RWPE1 (cell line): ENCODE measurements at places on chromosomes 2 and 18.

DNA sequence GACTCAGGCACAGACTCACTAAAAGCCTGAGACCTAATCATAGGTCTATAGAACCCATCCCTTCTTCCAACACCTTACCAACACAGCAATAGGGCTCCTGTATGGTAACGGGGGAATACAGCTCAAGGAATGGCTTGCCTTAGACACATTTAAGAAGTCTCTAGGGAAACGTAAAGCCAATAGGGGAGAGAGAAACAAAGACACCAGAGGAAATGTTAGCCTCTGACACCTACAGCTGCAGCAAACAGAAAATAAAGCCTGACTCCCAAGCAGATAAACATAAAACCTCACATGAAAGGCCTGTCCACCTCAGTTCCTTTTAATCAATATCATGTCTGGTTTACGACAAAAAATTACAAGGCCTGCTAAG is 51.1 kb upstream of the NCOA1 start:
- no peak for DNase-seq

DNA sequence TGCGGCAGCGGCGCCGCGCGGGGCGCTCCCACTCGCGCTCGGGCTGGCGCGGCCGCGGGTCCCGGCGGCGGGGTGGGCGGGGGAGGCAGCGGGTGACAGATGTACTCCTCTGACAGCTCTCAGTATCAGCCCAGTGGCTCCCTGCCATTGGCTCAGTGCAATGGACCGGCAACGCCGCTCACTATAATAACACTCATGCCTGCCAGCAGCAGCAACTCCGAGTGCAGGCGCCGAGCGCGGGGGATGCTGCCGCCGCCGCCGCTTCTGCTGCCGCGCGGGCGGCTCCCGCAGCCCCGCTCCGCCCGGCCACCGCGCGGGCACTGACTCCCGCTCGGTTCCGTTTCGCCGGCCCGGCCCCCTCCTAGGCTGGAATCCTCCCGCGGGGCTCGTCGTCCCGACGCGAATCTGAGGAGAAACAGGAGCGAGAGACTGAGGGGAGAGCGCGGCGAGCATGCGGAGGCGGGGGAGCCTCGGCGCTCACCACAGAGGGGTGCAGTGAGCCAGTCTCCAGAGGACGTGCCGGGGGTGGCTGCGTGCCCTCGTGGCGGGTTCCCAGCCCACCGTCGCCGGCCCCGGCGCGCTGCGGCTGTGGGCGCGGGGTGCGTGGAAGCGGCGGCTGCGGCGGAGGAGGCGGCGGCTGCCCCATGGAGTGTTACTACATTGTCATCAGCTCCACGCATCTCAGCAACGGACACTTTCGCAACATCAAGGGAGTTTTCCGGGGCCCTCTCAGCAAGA is at the start of gene ZNF804A:
Gene ZNF804A (plus strand): TSS at position 214 of the 738 bp plus-strand sequence. CDS start 431 bp downstream, at position 645.
- DNase-seq, result peak; percentile 4

GRCh38 chr18:58721566-58722239 is 50.4 kb downstream of the MALT1 start:
- no peak for DNase-seq

- no peak for DNase-seq
Observed at GRCh38 chr2:69985688-69986087, 24.3 kb upstream of the ASPRV1 start.

GRCh38 chr2:149873936-149874335 is 286.4 kb upstream of the MMADHC start:
- no peak for DNase-seq

DNA sequence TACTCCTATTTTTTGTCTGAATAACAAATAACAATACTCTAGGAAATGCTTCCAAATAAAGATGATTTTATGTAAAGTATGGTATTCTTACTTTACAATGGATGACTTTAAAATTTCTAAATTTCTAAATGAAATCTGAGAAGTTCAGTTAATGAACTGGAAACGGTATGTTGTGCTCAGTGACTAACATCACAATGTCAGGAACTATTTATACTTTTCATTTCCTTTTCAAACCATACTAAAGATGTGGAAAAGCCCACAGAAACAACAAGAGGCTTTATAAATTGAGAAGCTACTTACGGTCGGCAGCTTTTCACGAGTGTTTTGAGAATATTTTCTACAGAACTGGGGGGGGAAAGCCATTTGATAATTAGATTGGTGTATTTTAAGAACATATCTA is 31.1 kb downstream of the PSME4 start:
- DNase-seq, result no peak

- DNase-seq, result no peak
Observed at GRCh38 chr2:149427387-149427786, 97.0 kb downstream of the LYPD6 start.

DNA sequence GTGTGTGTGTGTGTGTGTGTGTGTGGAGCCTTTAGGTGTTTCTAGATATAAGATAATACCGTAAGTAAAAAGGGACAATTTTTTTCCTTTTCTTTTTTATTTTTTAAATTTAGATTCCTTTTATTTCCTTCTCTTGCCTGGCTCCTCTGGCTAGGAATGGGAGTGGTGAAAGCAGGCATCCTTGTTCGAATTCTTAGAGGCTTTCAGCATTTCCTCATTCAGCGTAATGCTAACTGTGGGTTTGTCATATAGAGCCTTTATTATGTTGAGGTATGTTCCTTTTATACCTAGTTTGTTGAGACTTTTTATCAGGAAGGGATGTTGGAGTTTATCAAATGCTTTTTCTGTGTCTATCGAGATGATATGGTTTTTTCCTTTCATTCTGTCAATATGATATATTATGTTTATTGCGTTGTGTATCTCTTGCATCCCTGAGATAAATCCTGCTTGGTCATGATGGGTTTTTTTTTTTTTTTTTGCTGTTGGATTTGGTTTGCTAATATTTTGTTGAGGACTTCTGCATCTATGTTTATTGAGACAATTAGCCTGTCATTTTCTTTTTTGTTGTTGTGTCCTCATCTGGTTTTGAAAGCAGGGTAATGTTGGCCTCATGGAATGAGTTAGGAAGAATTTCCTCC is 120.2 kb downstream of the XRCC5 start:
- DNase-seq, result no peak

GRCh38 chr2:170161516-170162270 is 16.3 kb upstream of the MYO3B start:
- no peak for DNase-seq

GRCh38 chr2:15844211-15844801 is 96.0 kb upstream of the MYCN start:
- no peak for DNase-seq

- no peak for DNase-seq
Observed at GRCh38 chr18:2976218-2977132, 36.5 kb downstream of the LPIN2 start.

GRCh38 chr2:228401065-228401912 is 219.8 kb upstream of the SPHKAP start:
- DNase-seq, result no peak

DNA sequence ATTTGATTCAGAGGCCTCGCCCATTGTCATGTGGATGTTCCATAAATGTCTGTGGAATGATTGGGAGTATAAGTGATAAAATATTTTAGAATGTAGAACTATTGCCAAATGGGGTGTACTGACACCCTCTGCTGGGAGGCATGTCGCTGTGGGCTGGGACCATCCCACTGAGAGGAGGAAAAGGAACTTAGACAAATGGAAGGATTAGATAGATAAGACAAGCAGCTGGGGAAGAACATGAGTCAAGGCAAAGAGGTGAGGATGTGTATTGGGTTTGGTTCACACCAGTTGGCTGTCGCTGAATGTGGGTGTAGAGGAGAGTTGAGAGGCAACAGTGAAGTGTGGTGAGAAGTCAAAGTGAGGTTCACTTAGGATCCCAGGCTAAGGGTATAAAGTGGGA is 4.0 kb downstream of the C2orf74 start:
- no peak for DNase-seq

DNA sequence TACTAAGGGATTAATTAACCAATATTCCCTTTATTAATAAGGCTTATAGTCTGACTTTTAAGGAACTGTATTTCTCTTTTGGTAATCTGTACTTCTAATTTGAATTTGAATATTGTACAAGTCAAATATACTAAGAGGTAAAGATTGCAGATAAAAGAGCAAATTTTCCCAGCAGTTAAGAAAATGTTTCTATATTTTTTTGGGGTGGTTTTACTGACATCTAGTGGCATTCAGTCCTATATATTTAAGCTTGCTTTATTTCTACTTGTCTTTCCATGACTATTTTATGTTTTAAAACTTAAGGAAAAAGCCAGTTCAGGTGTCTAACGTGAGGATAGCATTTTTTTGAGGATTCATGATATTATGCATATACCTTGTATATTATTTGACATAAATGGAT is 41.6 kb downstream of the TDRD15 start:
- no peak for DNase-seq

DNA sequence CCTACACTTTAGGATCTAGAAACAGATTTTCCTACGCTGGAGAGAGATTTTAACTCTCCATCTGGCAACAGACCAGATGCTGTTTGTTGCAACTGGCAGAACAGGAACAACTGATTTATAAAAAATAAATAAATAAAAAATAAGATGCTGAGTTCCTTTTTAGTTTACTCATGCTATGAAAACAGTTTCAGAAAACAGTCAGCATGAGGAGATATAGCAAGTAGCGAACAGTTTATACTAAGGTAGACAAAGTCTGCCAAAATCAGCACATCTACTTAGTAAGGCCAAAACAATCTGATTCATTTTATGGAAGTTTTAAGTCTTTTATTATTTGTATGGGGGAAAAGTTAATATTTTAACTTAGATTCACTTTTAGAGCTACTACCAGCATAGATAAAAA is 974.0 kb upstream of the CNTNAP5 start:
- DNase-seq, result no peak

DNA sequence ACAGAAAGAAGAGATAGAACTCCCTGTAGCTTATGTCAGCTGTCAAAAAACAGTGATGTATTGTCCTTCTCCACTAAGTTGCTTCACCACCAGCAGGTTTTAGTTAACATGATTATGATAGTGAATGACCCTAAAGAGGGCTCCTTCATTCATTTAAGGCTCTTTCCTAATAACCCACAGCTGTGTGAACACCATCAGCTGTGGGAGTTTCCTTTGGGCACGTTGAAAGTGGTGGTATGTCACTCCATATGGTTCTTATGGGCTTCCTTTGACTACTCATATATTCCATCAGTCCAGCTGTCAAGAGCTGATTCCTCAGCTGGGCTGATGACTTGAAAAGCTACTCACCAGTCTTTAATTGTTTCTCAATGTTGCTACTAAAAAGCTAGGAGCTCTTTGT is 210.3 kb downstream of the UBE2E3 start:
- no peak for DNase-seq

GRCh38 chr2:199148076-199148845 is 309.5 kb downstream of the SATB2 start:
- no peak for DNase-seq

GRCh38 chr2:241179899-241180298 is 8.6 kb upstream of the ANO7 start:
- no peak for DNase-seq

- DNase-seq, result no peak
Observed at GRCh38 chr2:12271589-12271984, 445.1 kb upstream of the TRIB2 start.

GRCh38 chr2:179255129-179255528 is 9.5 kb downstream of the SESTD1 start:
- DNase-seq, result no peak

DNA sequence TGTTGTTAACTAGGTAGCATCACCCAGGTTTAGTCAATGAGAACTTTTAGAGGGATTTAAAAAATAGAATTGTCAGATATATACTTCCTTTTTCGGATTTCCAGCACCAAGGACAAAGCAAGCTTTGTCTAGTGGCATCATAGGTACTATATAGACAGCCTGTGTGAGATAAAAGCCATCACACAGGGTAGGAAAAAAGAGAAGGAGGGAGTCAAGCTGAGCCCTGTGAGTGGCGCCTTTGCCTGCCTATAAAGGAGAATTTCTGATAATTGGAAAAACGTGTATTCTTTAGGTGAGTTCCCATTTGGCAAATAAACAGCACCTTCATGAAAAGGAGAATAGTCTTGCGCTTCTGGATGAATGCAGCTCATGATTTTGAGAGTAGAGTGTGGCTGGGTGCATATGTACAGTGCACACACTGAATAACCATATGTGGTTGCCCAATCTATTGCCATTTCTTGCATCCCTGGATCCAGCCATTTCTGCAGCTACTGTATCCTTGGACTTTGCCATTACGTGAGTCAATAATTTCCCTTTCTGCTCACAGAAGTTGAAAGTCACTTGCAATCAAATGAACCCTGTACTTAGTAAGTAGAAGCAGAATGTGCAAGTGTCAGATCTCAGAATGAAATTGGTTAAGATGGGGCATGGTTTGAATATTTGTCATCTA is 559.9 kb upstream of the MEX3C start:
- no peak for DNase-seq

DNA sequence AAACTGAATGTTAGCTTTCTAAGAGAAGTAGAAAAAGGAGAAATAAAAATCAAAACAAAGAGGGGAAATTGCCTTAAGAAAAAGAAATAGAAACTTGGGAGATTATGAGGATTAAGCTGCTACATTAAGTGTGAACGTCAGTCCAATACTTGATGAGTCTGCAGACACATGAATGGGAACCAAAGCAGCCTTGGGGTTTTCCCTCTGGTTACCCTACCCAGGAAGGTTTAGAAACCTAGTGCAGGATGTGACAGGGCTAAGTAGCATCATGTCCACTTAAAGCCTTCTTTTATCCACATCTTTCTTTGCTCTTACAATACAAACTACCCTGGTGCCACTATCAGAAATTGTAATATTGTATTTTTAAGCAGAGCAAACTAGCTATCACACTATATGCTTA is 22.3 kb downstream of the SLC35F5 start:
- no peak for DNase-seq

DNA sequence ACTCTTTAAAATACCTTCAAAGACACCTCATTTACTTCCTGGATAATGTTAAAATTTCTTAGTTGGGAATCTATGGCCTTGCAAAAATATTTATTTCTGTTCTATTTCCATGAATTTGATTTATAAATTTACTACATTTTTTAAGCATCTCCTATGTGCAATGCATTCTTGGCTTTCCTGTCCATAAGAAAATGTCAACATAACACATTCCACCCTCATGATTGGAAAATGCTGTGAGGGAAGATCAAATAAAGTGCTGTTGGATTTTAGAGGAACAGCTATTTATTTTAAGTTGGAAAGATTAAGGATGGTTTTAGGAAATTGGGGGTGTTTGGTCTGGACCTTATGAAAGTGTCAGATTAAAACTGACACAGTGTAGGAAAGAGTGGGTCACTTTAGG is 45.4 kb upstream of the MC4R start:
- no peak for DNase-seq
